Stomach (tissue), 19 donors: ENCODE measurements at places on chromosomes 12 and 14. TPM values are rescaled to one million over a fixed set of nuclear protein-coding genes. Genes with fewer than 3 reads are reported as not detected.

DNA sequence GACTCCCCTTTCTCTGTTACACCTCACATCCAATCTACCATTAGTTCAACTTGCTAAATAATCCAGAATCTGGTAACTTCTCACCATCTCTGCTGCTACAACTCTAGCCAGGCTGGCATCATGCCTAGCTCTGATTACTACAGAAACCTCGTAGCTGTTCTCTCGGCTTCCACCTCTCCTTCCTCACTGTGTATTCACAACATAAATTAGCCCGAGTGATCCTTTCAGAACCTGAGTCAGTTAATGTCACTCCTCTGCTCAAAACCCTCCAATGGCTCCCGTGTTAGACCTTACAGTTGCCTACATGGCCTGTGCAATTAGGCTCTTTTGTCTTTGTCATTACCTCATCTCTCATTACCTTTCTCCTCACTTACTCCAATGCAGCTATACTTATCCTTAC lies 139.4 kb downstream of the PDE3A start:
- no peaks in the 10 kb centered on the region for H3K4me1 ChIP-seq
- H3K4me3 ChIP-seq: no peak overlapping the region
- no peak for DNase-seq
- H3K27me3 ChIP-seq: no peaks in the 10 kb centered on the region

- no peak for DNase-seq
- H3K27me3 ChIP-seq: no peaks in the 10 kb centered on the region
- H3K4me1 ChIP-seq: no peaks in the 10 kb centered on the region
- H3K36me3 ChIP-seq: peaks cover 22% of the 10 kb centered on the region
- no peak overlapping the region for H3K4me3 ChIP-seq
- H3K27ac ChIP-seq: no peak overlapping the region
These were observed 31.3 kb upstream of the ISM2 start for GRCh38 chr14:77529963-77530362.

- no peak for DNase-seq
- H3K4me3 ChIP-seq: no peak overlapping the region
- no peaks in the 10 kb centered on the region for H3K36me3 ChIP-seq
- H3K27ac ChIP-seq: no peak overlapping the region
These were observed 78.7 kb upstream of the ZDHHC17 start for GRCh38 chr12:76685246-76685678.

DNA sequence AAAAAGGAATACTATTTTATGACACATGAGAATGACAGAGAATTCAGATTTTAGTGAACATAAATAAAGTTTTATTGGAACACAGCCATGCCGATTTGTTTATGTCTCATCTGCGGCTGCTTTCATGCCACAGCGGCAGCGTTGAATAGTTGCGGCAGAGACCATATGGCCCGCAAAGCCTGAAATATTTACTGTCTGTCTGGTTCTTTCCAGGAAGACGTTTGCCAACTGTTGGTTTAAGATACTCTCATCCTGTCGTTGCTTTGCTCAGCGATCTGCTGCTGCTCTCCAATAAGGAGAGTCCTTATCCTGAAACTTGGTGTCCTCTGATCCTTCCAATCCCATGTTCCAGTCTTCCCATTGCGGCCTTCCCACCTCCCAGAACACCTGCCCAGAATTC lies 89.9 kb downstream of the SLC24A4 start:
- no peak overlapping the region for H3K4me3 ChIP-seq
- peaks cover 13% of the 10 kb centered on the region for H3K4me1 ChIP-seq

- DNase-seq: peak; percentile 35
- no peaks in the 10 kb centered on the region for H3K27me3 ChIP-seq
- H3K27ac ChIP-seq: peak overlapping the region; percentile 42
- peaks cover 5% of the 10 kb centered on the region for H3K4me1 ChIP-seq
These were observed 119.6 kb downstream of the PLXNC1 start for GRCh38 chr12:94267921-94268471.

DNA sequence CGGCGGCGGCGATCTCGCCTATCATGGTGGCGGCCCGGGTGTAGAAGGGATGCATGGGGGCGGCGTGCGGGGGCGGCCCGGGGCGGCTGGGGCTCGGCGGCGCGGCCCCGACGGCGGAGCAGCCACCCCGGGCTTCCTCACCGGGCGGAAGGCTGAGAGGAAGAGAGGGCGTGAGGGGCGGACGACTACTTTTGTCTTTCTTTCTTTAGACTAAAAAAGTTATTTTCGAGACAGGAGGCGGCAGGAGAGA lies 240 bp downstream of the BTG1 start:
- peak overlapping the region; percentile 100 for H3K27ac ChIP-seq
- no peaks in the 10 kb centered on the region for H3K27me3 ChIP-seq
- DNase-seq: no peak
- peaks cover 31% of the 10 kb centered on the region for H3K36me3 ChIP-seq
- H3K4me1 ChIP-seq: peaks cover 9% of the 10 kb centered on the region

DNA sequence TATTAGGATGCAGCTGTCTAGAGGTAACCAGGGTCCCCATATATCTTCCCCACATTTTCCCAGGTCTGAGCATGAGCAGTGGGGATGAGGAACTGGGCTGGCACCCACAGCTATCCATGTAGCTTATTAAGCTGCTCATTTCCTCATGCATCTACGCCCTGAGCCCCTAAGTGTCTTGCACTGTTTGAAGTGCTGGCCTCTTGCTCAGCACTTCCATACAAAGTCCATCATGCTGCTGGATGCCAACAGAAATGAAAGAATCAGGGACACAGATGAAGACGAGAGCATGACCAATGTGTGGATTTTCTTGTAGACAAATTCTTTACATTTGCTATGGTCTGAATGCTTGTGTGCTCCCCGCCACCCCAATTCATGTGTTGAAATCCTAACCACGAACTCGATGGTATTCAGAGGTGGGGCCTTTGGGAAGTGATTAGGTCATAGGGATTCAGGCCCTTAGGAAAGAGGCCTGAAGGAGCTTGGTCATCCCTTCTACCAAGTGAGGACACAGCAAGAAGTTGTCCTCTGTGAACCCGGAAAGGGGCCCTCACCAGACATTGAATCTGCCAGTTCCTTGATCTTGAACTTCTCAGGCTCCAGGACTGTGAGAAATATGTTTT lies 54.5 kb downstream of the C12orf75 start:
- peaks cover 5% of the 10 kb centered on the region for H3K4me1 ChIP-seq
- H3K4me3 ChIP-seq: no peak overlapping the region
- no peak for DNase-seq
- no peaks in the 10 kb centered on the region for H3K27me3 ChIP-seq
- no peak overlapping the region for H3K27ac ChIP-seq

DNA sequence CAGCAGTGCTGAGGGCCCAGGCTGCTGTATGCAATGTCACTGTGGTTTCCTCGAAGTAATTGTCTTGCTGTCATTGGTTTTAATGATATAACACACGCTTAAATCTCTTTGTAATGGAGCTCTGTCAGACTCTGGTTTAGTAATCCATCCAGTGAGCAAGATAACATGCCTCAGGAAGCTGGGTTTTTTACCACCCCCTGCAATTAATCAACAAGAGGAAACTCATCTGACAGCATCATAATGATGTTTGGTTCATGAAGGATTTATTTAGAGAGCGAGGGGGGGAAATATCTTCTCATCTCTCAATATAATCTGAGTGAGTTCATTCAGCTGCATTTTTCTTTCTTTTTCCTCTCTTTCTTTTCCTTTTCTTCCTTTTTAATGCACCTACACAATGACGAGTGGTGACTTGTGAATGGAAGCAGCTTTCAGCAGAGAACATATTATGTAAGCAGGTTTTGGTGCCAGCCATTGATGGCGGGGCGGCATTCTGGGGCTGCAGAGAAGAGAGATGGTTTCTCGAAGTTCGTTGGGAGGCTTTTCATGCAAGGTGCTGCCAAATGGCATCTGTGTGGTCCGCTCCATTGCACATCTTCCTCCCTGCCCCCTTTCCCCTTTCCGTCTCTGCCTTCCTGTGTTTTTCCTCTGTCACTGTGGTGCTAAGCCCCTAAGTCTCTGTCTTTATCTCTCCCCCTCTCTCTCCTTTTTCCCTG lies 6.7 kb downstream of the RPH3A start:
- peaks cover 5% of the 10 kb centered on the region for H3K27me3 ChIP-seq
- H3K36me3 ChIP-seq: no peaks in the 10 kb centered on the region
- H3K4me1 ChIP-seq: no peaks in the 10 kb centered on the region

GRCh38 chr12:94779485-94779884 lies 129.1 kb upstream of the TMCC3 start:
- H3K27me3 ChIP-seq: no peaks in the 10 kb centered on the region
- H3K27ac ChIP-seq: no peak overlapping the region
- no peaks in the 10 kb centered on the region for H3K36me3 ChIP-seq

- H3K27ac ChIP-seq: no peak overlapping the region
- peak overlapping the region; percentile 43 for H3K4me3 ChIP-seq
- DNase-seq: no peak
- no peaks in the 10 kb centered on the region for H3K36me3 ChIP-seq
- H3K27me3 ChIP-seq: peaks cover 98% of the 10 kb centered on the region
- peaks cover 28% of the 10 kb centered on the region for H3K4me1 ChIP-seq
These were observed 9.7 kb upstream of the HOXC6 start for GRCh38 chr12:54018468-54018984.

The LBHD2 gene
- total RNA-seq: not detected

The NEDD1 gene
- 81.7 TPM for total RNA-seq

The RNASE7 gene
- total RNA-seq: not detected

The WDR89 gene
- total RNA-seq: 2.3 TPM

The KRT8 gene
- 647 TPM for total RNA-seq

The DPF3 gene
- 10.3 TPM for total RNA-seq

The KLRB1 gene
- total RNA-seq: 0.87 TPM

The SP7 gene
- total RNA-seq: not detected

The OTOGL gene
- total RNA-seq: 1.7 TPM

The TEX52 gene
- total RNA-seq: not detected

The SLC39A2 gene
- total RNA-seq: not detected

The LRRC9 gene
- total RNA-seq: not detected

The SYNDIG1L gene
- total RNA-seq: not detected

The RPL10L gene
- not detected for total RNA-seq

The MMP17 gene
- total RNA-seq: 2.2 TPM

The SCNN1A gene
- 63.3 TPM for total RNA-seq

The XPOT gene
- total RNA-seq: 32.5 TPM
